ENCODE measurements at places on chromosomes 4 and X.

- DNase-seq: no peak
Observed at GRCh38 chr4:143397335-143397734, 60.7 kb downstream of the GAB1 start.

DNA sequence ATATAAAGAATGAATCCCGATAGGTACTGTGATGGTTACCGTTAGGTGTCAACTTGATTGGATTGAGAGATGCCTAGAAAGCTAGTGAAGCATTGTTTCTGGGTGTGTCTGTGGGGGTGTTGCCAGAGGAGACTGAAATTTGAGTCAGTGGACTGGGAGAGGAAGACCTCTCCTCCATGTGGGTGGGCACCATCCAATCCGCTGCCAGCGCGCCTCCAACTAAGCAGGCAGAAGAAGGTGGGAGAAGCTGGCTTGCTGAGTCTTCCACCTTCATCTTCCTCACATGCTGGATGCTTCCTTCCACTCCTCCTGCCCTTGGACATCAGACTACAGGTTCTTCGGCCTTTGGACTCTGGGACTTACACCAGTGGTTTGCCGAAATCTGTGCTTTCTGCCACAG, 40.1 kb downstream of the WFS1 start:
- no peak for DNase-seq

GRCh38 chrX:9131066-9131465, 97.1 kb upstream of the FAM9B start:
- DNase-seq: no peak

GRCh38 chrX:133561251-133561650, 146.0 kb upstream of the GPC4 start:
- DNase-seq: no peak

GRCh38 chr4:109735566-109736365, 5.9 kb upstream of the PLA2G12A start:
- no peak for DNase-seq

GRCh38 chr4:108570993-108571569, 49.3 kb upstream of the RPL34 start:
- DNase-seq: no peak

GRCh38 chr4:1572010-1572385, 112.1 kb downstream of the FAM53A start:
- DNase-seq: no peak

- no peak for DNase-seq
Observed at GRCh38 chrX:73448379-73448778, 1.5 kb downstream of the CDX4 start.

- DNase-seq: no peak
Observed at GRCh38 chrX:25976683-25977310, 161.3 kb upstream of the MAGEB18 start.

- DNase-seq: no peak
Observed at GRCh38 chr4:42302348-42302747, 94.9 kb upstream of the SHISA3 start.

GRCh38 chrX:86137071-86137470, 11.2 kb upstream of the DACH2 start:
- no peak for DNase-seq

DNA sequence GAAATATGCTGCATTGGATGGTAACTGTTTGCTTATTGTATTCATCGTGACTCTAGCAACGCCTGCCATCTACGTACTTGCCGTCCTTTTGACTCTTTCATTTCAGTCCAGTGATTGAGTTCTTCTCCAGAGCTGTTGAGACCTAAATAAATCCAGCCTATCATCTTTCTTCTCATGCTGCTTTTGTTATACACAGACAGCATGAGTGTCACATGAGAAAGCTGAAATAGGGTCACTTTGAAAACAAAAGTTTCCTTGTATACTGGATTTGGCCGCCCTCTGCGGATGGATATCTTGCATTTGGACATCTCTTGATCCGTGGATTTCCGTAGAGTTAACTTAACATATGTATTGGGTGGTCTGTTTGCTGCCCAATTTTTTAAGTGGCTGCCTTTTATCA, 67.2 kb downstream of the TMPRSS11F start:
- no peak for DNase-seq

- no peak for DNase-seq
Observed at GRCh38 chr4:102196221-102196620, 149.1 kb downstream of the SLC39A8 start.

- no peak for DNase-seq
Observed at GRCh38 chr4:8419222-8420041, 21.1 kb downstream of the ACOX3 start.

DNA sequence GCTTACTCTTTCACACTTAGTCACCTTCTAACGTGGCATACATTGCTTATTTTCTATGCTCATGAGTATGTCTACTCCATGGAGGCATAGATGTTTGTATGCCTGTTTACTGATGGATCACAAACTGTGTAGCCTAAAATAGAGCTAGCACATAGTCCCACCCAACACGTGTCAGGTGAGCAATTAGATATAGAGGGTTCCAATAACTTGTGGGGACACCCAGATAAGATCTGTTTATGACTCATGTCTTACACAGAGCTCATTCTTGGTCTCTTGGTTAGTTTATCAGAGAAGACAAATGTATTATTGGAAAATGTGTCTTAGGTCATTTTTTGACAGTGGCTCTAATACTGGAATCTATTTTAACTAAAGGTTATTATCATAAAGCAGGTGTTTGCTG, 6.8 kb downstream of the ZFP42 start:
- no peak for DNase-seq

DNA sequence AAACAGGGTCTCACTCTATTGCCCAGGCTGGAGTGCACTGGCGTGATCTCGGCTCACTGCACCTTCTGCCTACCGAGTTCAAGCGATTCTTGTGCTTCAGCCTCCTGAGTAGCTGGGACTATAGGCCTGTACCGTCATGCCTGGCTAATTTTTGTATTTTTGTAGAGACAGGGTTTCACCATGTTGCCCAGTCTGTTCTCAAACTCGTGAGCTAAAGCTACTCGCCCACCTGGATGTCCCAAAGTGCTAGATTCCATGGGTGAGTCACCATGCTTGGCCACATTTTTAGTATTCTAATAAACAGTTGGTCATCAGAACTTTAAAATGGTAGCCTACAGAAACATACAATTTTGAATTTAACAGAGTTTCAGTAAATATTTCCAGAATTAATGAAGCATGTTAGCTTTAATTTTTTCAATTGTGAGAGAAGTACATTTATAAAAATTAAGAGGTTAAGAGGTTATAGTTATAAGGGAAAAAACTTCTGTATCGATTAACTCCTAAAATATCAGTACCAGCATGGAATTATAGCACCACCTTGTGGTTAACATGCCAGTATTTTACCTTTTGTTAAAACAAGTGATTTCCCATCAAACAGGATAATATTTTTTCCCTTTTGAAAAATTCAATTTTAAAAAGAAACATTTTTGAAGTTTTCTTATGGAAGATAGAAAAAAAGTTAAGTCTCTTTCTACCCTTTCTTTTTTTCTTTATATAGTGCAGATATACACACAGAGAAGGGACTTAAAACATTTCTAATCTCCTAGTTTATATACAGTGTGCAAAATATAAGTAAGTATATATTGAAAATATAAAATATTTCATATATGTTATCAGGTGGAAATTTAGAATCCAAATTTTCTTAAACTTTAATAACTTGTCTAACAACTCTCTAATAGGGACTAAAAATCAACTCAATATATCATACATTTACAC, 35.4 kb downstream of the CEP44 start:
- no peak for DNase-seq

DNA sequence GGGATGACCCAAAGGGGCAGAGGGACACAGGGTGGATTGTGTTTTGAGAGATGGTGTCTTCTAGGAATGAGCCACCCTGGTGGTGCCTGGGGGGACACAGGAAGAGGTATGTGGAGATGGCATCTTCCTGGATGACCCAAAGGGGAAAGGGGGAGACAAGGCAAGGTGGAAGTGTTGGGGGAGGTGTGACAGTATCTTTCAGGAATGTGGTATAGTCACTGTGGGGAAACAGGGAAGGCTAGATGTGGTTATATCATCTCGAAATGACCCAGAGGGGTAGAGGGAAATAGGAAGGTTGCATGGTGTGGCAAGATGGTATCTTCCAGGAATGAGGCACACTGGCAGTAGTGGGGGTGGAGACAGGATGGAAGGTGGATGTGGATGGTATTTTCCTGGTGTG, 62.9 kb downstream of the MAOA start:
- DNase-seq: no peak

- DNase-seq: no peak
Observed at GRCh38 chr4:177810220-177810619, 368.0 kb upstream of the AGA start.

DNA sequence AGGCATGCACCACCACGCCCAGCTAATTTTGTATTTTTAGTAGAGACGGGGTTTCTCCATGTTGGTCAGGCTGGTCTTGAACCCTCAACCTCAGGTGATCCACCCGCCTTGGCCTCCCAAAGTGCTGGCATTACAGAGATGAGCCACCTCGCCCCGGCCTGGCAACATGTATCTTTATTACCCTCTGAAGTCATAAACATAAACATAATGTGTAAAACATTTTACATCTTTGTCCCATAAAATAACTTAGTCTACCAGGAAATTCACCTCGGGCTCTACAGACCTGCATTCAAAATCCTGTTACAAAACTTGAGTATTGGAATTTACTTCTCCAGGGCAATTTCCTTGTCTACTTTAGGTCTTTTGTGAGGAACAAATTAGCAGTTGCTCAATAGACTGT, 68.1 kb upstream of the DUSP21 start:
- DNase-seq: no peak

DNA sequence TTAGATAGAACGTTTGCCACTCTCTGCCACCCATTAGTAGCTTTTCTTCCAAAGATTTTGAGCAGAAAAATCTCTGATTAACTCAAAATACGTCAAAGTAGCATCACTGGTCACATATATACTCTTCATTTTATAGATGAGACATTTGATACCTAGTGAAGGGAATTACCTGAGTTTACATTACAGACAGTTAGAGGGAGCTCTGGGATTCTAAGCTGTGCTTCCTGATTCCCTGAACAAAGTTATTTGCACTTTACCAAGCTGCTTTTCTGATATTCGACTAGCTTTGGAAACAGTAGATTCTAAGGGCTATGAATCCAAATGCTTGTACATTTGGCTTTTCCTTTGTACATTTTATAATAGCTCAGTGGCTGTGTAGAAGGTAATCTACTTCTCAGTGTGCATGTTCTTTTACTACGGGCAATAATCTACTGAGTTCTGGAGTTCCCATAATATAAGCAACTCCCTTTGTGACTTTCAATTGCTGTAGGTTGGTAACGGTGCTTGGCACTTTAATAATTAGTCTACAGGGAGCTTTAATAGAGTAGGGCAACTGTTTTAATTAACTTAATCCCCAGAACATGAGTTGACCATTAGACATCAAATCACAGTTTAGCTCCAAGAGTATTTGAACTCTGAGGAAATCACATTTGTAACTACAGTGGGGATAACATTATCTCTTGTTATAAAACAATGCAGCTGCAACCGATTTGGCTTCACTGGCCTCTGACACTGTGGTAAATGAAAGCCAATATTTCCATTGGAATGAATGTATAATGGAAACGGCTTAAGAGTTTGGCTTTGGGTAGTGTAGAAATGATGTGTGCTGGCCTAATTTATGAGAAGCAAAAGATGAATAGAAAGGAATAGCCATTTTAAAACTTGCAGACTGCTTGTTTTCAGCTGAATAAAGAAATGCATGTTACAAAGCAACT, 1602.4 kb downstream of the STIM2 start:
- DNase-seq: no peak

GRCh38 chr4:184167576-184167975, 50.1 kb downstream of the ENPP6 start:
- DNase-seq: no peak

- DNase-seq: no peak
Observed at GRCh38 chr4:166741742-166742141, 492.6 kb downstream of the SPOCK3 start.

GRCh38 chr4:3703677-3704521, 62.3 kb upstream of the ADRA2C start:
- DNase-seq: no peak

GRCh38 chrX:71396576-71396975, 30.4 kb downstream of the TAF1 start:
- no peak for DNase-seq

- no peak for DNase-seq
Observed at GRCh38 chrX:131262738-131263679, 26.1 kb downstream of the IGSF1 start.

- DNase-seq: no peak
Observed at GRCh38 chr4:39846120-39846519, 131.6 kb downstream of the PDS5A start.

DNA sequence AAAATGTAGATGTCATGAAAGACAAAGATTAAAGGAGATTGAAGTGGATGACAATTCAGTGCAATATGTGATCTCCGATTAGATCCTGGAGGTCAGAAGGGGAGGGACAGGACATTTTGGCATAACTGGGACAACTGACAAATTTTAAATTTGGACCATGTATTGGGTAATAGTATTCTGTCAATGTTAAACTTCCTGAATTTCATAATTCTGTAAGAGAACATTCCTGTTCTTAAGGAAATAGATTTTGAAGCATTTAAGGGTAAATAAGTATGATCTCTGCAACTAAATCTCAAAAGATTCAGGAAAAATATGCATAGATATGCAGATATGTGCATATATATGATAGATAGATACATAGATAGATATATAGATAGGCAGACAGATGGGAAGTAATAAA, 11.0 kb downstream of the ODAPH start:
- no peak for DNase-seq

- no peak for DNase-seq
Observed at GRCh38 chr4:110184791-110185155, 13.6 kb downstream of the ELOVL6 start.

GRCh38 chr4:152259866-152260265, 276.0 kb downstream of the FBXW7 start:
- no peak for DNase-seq

DNA sequence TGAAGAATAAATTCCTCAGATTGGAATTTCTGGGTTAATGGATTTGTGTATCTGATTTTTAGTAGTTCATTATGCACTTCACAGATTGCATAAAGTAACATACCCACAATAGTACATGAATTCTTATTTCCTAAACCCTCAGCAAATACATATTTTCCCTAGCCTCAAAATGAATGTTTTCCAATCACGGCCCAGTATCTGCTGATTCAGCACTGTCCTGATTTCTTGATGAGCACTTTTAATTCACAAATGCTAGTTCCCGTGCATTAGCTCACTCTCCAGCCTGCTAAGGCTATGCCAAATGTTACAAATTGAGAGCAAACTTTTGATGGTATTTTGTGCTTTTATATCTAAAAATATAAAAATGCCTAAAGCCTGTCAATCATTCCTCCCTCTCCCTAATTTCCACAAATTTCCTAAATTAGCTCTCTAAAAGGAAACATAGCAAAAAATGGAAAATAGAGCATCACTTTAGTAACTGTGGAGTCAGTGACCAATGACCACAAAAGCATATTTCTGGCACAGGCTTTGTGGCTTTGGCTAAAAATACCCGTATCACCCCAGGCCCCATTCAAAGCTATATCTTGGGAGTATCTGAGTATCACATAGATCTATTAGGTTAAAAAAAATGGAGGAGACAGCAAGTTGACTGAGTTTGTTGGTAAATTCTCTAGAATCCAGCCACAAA, 75.5 kb downstream of the NAF1 start:
- DNase-seq: no peak
